ENCODE measurements at places on chromosomes 5 and 9.

DNA sequence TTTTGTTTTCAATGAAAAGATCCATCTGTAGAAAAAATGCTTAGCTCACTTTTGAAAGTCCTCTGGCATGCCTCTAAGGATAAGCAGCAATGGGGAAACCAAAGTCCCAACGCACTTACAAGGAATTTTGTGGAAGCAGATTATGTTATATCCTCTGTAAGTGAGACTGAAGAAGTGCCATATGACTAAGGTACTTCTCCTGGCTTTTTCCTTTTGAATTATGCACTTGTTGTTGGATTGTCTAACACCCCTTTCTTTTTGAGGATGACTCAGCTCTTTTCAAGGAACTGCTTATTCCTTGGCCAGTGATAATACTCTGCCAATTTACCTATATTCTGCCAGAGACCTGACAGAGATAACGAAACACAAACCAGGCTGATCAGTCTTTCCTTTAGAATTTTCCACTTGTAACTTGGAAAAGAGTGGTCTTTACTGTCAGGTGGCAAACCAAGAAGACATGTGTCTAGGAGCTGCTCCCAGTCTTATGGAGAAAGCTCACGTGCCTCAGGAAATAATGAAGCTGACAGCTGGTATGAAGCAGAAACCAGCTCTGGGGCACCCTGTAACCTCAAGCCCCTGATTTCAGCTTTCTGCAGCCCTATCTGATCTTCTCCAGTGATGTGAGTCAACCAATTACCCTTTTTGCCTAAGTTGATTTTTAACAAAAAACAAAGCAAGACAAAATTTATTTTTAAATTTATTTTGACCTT is 290.8 kb upstream of the FBXL7 start:
- no peak for DNase-seq

DNA sequence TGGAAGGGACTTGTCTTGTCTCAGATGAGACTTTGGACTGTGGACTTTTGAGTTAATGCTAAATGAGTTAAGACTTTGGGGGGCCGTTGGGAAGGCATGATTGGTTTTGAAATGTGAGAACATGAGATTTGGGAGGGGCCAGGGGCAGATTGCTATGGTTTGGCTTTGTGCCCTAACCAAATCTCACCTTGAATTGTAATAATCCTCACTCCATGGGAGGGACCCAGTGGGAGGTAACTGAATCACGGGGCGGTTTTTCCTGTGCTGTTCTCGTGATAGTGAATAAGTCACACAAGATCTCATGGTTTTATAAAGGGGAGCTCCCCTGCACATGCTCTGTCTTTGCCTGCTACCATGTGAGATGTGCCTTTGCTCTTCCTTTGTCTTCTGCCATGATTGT is 72.1 kb downstream of the RAI14 start:
- no peak for DNase-seq

DNA sequence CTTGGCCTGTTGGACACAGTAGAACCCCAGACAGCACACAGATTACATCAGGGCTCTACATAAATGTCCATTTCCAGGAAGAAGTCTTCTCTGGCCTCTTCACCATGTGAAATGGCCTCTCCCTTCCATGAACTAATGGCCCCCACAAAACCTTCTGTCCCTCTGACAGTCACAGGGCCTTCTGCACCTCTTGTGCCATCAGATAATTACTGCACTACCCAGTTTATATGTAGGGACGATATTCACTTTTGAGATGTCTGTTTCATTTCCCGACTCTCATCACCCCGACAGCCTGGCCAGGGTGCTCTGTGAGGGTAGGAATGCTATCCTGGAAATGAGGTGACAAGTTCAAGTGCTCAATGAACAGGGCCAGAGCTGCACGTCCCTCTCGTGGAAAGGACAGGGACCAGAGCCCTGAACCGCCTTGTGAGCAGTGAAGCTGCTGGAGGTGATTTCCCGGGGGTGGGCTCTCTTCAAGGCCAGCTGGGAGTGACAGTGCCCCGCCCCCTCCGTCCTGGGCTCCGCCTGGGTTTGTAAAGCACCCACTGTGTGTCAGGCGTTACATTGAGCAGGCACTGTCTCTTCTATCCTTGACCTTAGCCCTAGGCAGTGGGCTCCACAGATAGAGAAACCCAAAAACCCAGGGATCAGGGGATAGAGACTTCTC is 3.0 kb upstream of the FAM78A start:
- DNase-seq: no peak

GRCh38 chr5:53343187-53343586 is 137.2 kb upstream of the FST start:
- peak; percentile 48 for DNase-seq

GRCh38 chr9:20369391-20369790 is 252.9 kb downstream of the MLLT3 start:
- DNase-seq: no peak

DNA sequence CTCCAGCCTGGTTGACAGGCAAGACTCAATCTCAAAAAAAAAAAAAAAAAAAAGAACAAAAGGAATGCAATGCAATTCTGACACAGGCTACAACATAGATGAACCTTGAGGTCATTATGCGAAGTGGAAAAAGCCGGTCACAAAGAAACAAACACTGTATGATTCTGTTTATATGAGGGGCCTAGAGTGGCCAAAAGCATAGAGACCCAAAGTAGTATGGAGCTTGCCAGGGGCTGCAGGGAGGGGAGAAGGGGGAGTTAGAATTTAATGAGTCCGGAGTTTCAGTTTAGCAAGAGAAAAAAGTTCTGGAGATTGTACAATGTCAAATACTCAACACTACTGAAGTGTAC is 33.2 kb upstream of the ASS1 start:
- no peak for DNase-seq

- DNase-seq: peak; percentile 51
These were observed 34.2 kb downstream of the THBS4 start for GRCh38 chr5:80069251-80069800.

GRCh38 chr9:89461265-89461664 is 36.6 kb downstream of the SEMA4D start:
- no peak for DNase-seq

DNA sequence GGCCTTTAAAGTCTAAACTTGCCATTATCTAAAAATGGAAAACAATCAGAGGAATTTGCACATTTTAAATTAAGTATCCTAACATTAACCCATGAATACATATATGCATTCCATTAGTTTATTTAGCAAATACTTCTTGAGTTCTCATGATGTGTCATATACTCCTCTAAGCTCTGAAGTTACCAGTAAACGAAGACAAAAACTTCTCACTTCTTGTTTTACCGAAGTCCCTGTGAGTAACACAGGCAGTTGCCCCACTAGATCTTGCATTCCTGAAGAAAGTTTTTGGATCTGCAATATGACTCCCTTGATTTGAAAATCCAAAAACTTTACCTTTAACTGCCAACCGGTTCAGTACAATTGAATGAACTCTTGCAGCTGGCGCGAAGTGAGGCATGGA is 439.0 kb upstream of the MPDZ start:
- DNase-seq: no peak

DNA sequence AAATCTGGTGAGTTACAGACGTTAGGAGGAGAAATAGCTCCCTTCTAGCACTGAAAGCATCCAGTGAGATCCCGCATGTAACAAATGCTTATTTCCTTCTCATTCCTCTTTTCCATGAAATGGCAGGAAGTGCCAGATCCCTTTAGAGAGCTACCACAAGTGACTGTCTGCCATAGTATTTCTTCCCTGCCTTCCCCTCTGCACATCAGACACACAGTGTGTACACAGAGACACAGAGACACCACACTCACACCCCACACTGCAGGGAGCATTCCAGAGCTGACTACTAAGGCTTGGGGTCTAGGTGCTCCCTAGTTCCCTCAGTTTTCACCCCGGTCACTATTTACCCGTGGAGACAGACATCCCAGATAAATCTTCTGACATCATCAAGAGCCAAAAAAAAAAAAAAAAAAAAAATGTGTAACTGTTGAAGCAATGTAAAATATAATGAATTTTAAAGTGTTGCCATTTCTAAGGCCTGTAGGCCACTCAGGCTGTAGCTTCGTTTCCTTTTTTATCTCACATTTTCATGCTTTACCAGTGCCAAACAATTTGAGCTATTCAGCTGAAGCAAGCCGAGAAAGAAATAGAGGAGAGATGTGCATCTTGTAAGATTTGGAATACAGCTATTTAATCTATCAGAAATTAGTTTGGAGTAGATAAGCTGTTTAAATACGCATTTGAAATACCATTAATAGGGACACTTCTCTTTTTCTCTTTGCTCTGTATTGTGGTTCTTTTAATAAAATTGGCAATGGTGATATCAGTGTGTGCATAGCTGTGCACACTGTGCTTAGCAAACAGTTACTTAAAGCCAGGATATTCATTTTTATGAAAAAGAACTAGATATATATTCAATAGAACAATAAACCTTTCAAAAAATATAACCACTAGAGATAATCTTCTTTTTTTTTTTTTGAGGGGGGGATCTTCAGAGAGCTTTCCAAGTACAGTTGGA is 405.5 kb downstream of the PDE4D start:
- DNase-seq: no peak

GRCh38 chr9:108377382-108377781 is 478.4 kb downstream of the ACTL7B start:
- no peak for DNase-seq

- DNase-seq: no peak
These were observed 28.3 kb downstream of the ALG2 start for GRCh38 chr9:99193466-99193821.

- no peak for DNase-seq
These were observed 108.5 kb downstream of the NFIB start for GRCh38 chr9:14205463-14205862.

DNA sequence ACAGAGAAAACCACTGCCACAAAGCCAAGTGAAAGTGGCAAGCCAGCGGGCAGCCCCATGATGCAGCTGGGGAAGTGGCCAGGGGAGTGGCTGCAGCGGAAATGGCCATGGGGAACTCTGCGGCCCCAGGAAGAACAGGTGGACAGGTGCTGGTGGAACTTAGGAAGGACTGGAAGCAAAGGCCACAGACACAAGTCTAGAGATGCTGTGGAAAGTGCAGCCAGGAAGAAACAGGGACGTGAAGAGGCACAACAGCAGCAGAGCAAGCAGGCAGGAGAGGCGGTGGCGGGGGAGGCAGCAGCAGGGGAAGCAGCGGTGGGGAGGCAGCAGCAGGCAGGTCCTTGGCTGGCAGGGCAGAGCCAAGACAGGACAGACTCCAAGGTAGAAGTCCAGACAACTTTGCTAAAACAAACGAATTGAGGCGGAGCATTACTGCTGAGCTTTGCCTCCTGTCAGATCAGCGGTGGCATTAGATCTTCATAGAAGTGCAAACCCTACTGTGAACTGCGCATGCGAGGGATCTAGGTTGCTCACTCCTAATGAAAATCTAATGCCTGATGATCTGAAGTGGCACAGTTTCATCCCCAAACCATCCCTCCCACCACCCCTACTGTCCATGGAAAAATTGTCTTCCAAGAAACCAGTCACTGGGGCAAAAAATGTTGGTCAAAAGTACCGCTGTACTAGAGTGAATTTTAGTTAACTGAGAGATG is 11.8 kb downstream of the SURF6 start:
- no peak for DNase-seq

GRCh38 chr5:172370648-172371545 is 83.4 kb downstream of the SH3PXD2B start:
- peak; percentile 36 for DNase-seq

DNA sequence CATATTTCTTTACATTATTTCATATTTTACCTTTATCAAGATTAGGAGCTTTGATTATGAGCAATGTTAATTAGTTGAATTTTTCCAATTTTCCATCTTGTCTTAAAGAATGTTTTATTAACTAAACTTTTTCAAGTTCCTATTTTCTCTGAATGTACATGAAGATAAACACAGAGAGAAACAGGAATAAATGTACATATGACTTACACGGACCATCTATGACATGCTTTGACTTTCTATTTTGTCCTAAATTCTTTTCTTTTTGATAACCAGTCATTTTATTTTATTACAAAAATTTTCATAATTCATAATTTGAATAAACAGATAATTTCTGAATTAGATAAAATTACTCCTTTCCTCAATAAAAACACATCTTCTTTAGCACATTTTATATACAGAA is 1038.8 kb upstream of the ARRDC3 start:
- DNase-seq: no peak

DNA sequence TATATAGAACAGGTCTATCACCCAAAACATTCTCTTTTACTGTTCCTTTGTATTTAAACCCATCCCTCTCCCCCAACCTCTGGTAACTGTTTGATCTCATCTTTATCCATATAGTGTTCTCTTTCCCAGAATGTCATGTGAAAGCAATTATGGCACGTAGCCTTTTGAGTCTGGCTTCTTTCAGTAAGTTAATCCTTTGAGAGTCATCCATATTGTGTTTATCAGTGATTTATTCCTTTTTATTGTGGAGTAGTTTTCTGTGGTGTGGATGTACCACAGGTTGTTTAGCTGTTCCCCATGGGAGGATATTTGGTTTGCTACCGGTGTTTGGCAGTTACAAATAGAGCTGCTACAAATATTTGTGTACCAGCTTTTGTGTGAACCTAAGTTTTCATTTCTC is 38.0 kb downstream of the HMGXB3 start:
- DNase-seq: peak; percentile 41

DNA sequence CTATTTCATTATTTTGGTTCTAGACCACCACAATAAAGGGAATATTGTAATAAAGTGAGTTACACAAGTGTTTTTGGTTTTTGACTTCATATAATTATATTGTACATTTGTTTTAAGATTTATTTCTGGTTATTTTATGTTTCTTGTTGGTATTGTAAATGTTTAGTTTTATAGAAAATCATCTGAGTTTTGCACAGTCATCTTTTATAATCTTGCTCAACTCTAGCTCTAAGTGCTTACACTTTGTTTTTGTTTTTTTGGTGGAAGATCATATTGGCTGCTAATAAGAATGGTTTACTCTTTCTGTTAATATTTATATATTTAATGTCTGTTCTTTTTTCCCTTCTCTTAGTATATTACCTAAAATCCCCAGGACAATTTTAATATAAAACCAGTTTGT is 135.0 kb downstream of the CNTLN start:
- no peak for DNase-seq

DNA sequence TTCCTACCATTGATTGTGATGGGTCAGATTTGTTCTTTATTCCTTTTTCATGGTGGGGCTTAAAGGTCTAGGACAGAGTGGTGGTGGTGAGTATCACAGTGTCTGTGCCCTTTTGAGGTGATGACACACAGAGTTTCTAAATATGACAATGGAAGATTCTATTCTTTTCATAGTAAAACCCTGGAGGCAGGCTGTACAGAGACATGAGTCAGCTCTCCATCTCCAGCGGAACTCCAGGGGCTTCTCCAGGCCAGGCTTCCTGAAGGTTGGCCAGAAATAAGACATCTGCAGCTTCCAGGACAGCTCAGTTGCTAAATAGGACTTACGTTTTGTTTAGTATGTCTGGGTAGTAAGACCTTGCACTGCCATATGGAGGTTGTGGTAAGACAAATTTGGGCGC is 229.5 kb downstream of the CD180 start:
- no peak for DNase-seq

DNA sequence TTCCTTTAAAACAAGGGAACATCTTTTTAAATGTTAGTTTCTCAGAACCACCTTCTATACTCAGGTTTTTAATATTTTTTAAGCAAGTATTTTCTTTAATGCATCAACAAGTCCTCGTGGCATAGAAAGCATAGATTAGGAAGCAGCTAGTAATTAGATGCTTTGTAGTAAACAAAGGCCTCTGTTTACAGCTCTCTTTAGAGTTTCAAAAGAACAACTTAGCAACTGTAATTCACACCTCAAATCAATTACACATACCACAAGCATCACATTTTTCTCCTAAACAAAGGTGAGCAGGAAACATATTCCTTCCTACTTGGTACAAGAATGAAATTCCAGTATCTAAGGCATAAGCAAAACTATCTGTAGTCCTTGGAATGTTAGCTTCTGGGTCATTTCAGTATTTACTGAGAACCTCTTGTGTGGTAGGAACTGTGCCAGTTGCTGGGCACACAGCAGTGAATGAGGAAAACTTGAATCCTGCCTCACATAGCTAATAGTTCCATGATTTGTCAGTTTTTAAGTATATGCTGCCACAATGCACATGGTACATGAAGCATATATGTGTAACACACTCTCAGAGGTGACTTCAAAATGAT is 249.1 kb downstream of the CEMIP2 start:
- DNase-seq: no peak

Measured in A673 (cell line).